ENCODE measurements at places on chromosomes 5 and 9.

DNA sequence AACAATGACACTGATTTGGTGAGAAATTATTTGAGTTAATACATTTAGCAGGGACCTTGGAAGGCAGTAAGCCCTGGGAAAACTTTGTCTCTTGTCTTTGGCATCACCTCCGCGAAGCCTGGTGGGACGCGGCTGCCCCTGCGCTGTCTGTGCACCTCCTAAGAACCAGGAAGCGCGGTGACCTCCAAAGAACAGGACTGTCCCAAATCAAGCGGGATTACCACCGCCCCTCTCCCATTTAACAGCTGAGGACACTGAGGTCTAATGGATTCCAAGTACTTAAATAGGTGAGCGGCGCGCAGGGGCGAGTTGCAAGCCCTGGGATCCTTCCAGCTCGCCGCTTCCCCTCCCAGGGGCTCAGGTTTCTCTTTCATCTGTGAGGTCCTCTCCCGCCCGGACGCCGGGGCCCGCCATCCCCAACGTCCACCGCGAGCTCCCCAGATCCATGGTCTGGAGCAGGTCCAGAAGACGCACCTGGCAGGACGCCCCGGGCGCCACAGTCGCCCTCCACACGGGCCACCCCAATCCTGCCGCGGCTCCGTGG, 432 bp downstream of the STARD4 start:
- no peak for DNase-seq

DNA sequence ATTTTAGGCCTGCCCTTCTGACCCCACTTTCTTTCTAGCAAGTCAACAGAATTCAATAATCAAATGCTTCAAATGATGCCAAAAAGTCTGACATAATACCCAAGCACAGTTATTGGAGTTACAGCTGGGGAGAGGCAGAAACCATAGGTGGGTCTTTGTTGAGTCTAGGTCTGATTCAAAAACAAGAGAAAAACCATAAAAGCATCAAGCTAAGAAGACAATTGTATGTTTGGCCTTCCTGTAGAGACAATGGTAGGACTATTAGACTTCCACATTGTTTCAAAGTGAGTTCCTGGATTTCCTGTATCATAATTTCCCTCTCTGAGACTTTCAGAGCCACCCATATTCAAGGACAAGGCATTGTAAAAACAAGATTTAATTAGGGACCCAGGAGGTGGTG, 16.8 kb upstream of the CCDC192 start:
- no peak for DNase-seq

DNA sequence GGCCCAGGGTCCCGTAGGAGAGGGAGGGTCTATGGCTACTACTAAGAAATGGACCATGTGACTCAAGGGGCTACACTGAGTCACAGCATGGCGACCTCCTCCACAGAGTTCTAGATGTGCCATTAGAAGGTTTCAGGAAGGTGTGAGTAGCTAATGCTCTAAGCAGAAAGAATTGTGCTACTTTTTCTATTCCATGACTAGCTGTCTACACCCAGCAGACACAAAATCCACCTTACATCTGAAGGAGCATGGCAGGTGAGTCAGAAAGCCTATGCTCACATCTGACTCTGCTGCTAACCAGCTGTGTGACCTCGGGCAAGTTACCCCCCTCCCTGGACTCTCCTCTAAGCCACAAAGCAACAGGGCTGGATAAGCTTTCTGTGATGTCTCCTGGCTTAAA, 14.4 kb upstream of the MEIKIN start:
- no peak for DNase-seq

DNA sequence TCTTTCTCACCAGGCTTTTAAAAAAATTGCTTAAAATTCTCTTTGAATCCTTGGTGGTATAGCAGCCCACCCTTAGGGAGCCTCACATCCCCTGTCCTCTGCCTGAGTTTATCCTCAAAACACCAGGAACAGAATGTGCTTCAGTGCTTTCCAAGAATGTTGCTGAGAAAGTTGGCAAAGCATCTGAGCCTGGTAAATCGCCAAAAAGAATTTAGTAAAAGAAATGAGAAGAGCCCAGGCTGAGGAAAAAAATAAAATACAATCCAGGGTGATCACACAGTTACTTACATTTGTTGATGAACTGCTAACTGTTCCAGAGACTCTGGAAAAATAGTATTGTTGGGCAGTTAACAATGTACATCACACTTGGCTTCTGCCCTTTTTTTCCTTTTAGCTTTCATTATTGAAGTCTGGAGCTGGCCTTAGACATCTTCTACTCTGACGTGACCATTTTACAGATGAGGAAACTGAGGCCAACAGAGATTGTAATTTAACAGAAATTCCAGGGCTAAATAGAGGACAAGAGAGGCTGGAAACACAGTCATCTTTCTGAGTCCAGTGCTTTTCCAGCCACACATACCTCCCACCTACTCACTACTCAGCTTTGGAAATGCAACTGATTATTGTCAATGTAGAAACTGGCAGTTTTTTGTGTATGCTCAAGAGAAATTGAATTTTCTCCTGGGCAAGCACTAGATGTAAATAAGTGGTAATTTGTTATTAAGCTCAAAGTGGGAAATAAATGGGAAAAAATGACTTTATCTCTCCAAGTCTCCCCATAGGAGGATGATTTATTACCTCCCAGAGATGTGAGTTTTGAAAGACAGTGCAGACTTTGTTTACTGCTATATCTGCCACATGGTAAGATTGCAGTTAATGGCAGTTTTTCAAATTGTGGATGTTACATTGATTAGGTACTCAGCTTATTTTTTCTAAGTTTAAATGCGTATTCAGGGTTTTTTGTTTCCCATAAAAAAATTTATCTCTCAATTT, 86.7 kb upstream of the ALDH1A1 start:
- no peak for DNase-seq

DNA sequence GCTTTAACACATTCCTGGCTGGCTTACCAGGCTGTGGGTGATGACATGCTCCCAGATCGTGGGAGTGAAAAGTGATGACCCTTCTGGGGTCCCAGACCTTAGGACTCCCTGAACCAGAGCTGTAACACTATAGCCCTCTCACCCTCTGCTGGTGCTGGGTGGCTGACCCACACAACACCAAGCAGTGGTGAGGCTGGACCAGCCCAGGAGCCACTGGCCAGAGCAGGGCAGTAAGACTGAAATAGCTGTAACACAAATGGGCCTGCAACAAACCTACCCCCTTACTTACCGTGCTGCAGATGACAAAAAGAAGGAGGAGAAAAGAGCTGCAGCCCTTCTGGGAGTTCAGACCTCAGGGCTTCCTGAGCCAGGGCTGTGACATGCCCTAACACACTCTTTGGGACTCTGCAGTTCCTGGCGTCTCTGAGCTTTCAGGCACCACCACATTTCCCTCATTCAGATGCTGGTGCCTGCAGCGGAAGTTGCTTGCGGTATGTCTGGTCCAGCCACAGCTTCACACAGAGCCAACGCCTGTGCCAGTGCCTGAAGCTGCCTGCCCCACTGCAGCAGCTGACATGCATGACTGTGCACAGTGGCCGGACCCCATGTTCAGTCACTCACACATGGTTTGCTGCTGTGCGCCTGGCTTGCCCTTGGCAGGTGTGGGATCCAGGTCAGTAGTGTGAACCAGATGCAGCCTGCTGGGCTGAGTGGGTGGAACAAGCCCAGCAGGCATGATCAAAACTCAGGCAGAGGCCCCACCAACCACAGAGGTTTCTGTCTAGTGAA, 1247.4 kb downstream of the EFNA5 start:
- no peak for DNase-seq

DNA sequence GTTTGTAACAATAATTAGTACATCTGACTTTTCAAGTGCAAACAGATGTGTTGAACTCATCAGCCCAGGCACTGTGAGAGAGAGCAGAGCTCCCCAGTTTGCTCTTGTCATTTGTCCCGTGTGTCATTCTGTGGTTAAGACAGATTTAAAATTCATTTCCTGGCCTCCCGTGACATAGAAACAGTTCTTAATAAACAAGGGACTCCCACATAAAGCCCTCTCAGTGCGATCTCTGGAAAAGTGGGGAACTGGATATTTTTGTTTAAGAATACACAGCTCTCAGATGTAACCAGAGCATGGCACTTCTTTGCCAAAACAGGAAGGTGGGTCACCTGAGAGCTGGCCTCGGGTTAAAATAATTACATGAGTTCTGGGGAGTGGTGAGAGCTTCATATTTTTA, 58.6 kb downstream of the PRKACG start:
- DNase-seq = no peak

DNA sequence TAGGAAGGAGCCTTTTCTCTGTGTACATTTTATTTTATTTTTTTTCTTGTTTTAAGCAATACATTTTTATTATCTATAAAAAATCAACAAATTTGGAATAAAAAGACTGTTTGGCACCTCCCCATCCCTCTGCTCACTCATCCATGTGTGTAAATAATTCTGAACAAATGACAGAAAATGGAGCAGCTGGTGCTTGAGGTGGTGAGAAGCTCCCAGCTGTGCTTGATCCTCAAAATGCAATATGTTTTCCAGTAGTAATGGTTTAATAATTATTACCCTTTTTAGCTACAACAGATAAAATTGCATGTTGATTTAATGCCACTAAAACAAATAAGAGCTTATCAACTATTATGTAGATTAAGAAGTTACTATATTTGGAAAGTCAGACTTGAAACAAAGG, 132.5 kb downstream of the CDH18 start:
- no peak for DNase-seq

DNA sequence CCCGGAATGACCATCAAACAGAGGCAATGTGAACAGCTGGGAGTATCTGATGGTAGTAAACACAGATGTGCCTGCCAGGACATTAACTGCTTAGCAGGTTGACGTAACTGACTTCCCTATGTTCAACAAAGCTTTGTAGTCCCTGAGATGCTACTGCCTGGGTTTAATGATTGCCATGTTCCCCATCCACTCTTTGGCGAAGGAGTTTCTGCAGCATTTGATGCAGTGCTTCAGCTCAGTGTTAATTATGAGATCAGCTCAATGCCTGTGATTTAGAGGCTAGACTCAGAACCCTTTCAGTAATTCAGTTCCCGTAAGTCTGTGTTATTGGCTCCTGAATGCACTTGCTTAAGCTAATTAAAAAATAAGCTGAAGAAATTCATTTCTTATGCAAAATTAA, 547.3 kb upstream of the ZNF608 start:
- no peak for DNase-seq

All from stimulated activated CD8-positive, alpha-beta memory T cell treated with anti-CD3 and anti-CD28 coated beads, Interleukin-7, amount 100 ng/mL, for 24 hours (primary cell).